CD4-positive, alpha-beta T cell treated with Interleukin-4 for 4 hours (primary cell): ENCODE measurements at places on chromosomes 5 and 9.
A peak's percentile ranks its signal among the peaks of the same experiment; 100 is the strongest.

DNA sequence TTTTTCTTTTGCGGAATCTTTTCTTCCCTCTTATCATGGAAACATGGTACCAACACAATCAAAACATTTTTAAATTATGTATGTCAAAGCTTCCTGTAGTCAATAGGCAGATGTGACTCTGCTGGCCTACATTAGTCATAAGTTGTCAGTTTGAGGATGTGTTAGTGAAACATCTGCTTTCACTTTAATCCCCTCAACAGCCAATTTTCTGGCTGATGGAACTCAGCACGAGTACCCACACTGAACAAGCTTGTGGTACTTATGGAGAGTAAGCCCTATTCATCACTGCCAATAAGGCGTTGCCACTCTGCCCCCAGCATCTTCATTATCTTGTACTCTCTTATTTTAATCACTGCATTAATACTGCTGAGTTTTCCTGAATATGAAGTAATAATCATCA lies 1034.4 kb downstream of the CDH9 start:
- no peak for DNase-seq

DNA sequence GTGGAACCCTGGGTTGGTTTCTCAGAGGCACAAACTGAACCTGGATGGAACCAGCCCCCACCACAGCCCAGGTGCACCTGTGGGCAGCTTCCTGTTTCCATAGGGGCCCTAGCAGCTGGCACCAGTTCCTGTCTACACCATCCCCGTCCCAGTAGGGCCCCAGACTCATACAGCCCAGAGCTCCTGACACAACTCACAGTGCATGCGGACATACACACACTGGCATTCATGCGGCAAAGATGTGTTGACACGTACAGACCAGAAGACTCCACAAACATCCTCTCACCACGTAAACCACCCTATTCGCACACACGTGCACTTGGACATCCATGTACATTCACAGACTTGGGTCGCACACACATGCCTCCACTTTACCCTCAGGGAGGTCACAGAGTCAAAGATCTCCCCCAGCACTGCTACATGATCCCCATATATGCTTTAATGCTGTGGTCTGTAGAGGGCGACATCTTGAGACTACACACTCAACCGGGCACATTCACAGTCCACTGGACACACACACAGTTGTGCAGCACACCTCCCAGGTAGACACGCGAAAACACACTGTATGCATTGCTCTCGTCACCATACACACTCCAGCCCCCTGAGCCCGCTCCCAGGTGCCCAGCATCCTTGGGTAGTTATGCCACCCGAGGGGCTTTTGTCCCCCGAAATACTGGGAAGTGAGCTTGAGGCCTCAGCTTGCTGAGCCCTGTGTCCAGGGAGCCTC lies 22.4 kb downstream of the CXXC5 start:
- DNase-seq: no peak

GRCh38 chr5:151949701-151950308 lies 25.2 kb upstream of the GLRA1 start:
- no peak for DNase-seq

- DNase-seq: no peak
Observed at GRCh38 chr5:99590806-99591205, 662.0 kb upstream of the CHD1 start.

DNA sequence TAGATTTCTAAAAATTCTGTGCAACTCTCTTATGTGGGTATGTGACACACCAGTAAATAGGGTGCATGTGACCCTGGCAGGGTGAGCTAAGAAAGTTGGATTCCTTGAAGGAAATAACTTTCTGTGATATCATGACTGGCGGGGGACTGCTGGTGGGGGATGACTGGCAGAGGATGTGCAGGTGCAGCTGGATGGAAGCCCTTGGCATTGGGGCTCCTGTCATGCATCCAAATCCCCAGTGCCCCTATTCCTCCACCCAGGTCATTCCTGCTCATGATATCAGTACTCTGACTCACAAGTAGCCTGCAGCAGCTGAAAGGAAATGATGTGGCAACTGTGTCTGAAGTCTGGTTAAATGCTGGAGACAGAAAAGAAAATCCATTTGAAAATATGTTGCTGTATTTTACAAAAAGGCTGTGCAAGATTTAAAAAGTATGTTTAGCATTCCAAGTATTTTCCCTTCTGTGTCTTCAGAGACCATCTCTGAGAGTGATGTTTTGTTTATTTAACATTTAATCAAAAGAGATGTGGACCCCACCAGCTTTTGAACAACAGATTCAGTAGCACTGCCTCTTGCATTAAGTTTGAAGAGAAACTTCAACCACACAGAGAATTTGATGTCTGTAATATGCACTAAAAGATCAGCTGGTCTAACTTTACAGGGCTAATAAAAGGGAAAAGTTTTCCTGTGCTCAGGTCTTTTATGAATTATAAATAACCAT lies 17.9 kb upstream of the ZSWIM6 start:
- no peak for DNase-seq

DNA sequence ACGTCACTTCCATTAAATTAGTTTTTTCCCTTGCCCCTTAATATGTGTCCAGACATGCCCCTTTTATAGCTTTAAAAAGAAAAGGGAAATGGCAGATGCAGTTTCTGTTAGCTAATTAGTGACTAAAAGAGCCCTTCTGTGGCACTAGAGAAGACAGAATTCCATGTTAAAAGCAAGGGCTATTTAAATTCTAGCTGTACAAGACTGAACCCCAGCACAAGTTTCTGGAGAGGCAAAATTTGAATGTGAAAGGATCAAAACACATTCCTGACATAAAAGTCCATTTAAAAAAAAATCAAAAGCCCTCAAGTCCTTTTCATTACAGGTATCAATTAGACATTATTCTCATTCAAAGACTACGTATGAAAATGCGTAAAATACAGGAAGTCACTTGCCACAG lies 78.7 kb downstream of the HAPLN1 start:
- no peak for DNase-seq

DNA sequence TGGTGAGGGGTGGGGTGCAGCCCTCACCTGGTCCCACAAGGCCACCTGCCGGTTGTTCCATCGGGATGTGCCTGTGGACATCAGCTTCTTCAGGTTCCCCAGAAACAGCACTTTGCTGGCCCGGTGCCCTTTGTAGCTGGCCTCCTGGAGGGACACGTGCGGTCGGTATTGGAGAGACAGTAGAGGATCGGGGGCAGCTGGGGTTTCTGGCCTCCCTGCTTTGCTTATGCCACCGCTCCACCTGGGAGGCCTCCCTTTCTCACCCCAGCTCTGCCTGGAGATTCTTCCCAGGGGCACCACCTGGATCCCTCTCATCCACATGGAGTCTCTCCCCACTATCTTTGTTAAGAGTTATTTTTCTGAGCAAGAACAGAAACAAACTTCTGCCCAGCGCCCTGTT lies 13.1 kb upstream of the TRIM14 start:
- DNase-seq: no peak

GRCh38 chr9:22175972-22176545 lies 167.0 kb upstream of the CDKN2B start:
- DNase-seq: peak; percentile 3
